ENCODE measurements at places on chromosomes 2 and 18. TPM values are rescaled to one million over a fixed set of nuclear protein-coding genes. Genes with fewer than 3 reads are reported as not detected.

Gene FHL2
- polyA plus RNA-seq: 27.2 TPM

Gene CAPN14
- polyA plus RNA-seq: 0.15 TPM

Gene GALR1
- 0.32 TPM for polyA plus RNA-seq

Gene SIX3
- 0.21 TPM for polyA plus RNA-seq

Gene ANKRD30B
- not detected for polyA plus RNA-seq

Gene NR4A2
- polyA plus RNA-seq: 0.71 TPM

Gene KLHL41
- not detected for polyA plus RNA-seq

Gene IGFBP5
- 0.43 TPM for polyA plus RNA-seq

Gene CROCC2
- polyA plus RNA-seq: not detected

Gene SLC8A1
- 2.5 TPM for polyA plus RNA-seq

Gene POTEE
- 0.79 TPM for polyA plus RNA-seq

Gene C2orf15
- polyA plus RNA-seq: 6.4 TPM

Gene RESP18
- not detected for polyA plus RNA-seq

Gene XDH
- polyA plus RNA-seq: 0.55 TPM

Gene LYPD6
- 4.9 TPM for polyA plus RNA-seq

Gene CTLA4
- polyA plus RNA-seq: not detected

Gene SLC40A1
- 0.10 TPM for polyA plus RNA-seq

Gene TMEFF2
- polyA plus RNA-seq: 2.1 TPM

Gene MZT2B
- polyA plus RNA-seq: 233 TPM

Gene CDH19
- 0.14 TPM for polyA plus RNA-seq

Gene ALPP
- polyA plus RNA-seq: not detected
